Substantia nigra (tissue), 51 donors: ENCODE measurements at places on chromosomes 1 and 21.

DNA sequence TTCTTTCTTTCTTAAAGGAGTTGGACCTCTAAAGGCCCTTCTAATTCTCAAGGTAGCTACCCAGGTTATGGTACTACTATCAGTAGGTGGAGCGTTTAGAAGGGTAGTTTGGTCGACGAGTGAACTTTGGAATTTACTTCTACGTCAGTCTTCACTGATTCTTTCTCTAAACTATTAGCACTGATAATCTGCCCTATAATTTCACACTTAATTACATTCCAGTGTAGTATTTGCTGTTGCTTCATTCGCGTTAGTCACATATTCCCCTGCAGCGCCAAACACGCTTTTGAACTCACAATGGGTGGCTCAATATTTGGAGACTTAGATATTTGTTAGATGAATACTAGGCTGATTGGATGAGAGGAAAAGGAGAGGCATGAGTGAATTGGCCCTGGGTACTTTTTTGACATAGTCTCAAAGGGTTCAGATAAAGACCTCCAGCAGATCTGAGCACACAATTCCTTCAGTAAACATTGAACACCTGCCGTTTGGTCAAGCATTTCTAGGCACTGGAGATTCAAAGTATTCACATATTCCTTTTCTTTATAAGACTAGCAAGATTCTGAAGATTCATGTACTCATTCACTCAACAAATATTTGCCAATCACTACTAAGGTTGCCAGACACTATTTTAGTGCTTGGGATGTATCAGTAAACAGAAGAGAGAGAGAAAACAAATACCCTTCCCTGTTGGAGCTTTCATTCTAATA, 929 bp upstream of the FOXJ3 start:
- no peak for DNase-seq

DNA sequence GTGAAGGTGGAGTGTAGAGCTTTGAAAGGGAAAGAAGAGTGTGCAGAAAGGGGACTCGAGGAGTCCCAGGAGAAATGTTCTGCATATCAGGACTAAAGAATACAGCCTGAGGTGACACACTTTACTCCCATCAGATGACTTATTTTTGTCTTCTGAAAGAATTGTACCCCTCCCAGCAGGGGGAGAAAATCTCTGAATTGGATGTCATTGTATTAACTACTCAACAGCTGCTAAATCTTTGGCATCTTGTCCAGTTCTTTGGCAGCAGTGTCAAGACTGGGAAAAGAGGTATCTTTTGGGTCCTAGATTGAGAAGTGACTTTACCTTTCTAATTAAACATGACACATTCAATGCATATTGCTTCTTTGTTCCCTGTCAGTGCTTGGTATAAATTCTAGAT, 18.9 kb downstream of the UBE4B start:
- DNase-seq: no peak

DNA sequence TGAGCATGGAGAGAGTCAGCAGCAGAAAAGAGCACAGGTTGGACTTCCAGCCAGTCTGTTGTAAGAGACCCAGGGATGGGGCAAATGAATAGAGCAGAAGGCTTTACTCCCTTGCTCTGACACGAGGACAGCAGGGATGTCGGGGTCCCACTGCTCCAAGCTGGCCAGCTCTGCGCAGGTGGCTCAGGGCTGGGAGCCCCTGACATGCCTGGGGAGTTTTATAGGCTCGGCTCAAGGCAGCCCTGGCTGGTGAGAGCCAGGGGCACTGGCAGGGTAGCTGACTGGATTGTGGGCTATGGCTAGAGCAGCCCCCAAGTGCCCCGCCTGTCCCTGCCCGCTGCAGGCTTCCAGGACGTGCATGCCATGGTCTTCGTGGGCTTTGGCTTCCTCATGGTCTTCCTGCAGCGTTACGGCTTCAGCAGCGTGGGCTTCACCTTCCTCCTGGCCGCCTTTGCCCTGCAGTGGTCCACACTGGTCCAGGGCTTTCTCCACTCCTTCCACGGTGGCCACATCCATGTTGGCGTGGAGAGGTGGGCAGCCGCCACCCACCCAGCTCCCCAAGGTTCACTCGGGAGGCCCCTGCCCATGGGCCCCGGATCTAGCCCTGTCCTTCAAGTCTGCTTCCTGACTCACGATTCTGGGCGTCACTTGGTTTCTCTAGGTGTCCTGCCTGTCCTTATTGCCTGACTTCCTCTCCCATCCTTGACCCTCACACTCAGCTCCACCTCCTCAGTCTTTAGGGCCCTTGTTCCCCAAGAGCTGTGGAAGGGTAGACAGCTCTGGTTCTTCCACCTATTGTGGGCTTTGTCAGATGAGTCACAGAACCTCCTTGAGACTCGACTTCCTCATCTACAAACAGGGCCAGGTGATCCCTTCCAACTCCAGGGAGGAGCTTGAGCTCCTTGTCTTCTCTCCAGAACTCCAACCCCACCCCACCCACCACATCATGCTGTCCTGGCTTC, 8.2 kb downstream of the RHBG start:
- no peak for DNase-seq

- DNase-seq: no peak
Measured at GRCh38 chr1:24555591-24556413, at the start of gene NCMAP. Gene NCMAP, plus strand, starts transcription at chr1:24556087. Its CDS starts 39,344 bp downstream, at chr1:24595431.

DNA sequence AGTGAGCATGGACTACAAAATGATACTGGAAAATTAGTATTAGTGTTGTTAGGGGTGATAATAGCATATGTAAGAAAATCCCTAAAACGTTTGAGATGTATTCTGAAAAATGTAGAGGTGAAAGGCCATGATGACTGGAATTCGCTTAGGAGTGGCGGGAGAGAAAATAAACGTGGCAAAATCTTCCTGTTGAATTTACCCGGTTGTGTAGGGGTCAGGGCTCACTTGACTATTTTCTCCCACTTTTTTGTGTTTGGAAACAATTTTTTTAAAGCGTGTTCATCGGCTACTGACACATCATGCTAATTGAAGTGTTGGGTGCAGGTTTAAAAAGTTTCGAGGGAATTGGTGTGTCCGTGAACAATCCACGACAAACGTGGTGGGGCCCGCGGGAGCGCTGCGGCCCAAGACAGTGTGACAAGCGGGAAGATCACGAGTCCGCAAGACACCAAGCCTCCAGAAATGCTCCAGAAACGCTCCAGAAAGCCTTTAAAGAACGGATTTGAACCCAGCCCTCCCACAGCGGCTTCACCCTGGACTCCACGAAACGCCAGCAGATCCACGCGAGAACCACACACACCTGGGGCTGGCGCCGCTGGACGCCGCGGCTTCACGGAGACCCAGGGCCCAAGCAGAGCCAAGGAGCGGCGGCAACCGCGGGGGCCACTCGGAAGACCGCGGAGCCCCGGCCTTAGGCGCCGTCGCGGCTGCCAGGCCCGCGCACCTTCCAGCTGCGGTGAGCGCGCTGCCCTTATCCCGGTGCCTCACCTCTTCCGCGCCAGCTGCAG, 573 bp downstream of the PSMG1 start:
- peak; percentile 26 for DNase-seq

- DNase-seq: no peak
Measured at GRCh38 chr1:241696172-241696814, 44.2 kb downstream of the WDR64 start.

DNA sequence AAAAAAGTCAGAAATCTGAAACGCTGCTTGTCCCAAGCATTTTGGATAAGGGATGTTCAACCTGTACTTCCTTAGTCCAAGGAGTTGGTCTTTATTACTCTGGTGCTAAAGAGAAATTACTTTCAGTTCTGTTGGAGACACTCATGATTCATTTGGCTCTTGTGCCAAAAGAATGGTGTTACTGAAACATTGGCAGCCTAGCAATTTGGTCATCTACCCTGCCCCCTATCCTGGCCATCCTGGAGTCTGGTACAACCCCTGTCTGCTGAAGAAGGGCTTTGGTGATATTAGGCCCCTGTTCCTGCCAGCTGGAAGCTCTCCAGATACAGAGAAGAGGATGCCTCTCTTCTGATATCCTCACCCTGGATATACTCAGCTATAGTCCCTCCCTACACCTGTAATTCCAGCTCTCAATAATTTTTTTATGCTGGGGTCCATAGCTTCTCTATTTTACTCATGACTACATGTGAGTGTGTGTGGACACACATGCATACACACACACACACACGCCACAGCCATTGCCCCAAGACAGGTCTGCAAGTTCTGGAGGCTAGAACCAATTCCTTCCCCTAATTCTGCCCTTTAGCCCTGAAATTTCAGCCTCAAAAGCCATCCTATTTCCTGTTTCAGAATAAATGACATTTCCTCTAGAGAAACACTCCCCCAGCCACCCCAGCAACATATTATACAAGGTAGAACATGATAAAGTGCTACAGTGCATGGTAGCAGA, 40.0 kb downstream of the LHX8 start:
- DNase-seq: no peak

GRCh38 chr21:14486869-14487268, 59.2 kb downstream of the SAMSN1 start:
- DNase-seq: no peak

DNA sequence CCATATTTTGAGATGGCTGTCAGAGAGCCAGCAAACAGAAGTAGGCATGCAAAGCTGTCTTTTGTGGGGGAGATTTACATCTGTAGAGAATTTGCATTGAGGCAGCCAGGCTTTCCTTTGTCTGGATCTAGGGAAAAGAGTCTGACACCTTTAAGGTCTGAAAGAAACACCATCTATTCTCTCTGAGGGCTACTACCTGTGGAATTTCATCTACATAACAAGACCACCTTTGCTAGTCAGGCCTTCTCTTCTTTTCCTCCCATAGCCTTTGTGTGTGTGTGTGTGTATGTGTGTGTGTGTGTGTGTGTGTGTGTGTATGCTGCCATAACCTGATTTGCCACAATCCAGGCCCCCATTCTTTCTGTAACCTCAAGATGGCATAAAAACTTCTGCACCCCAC, 28.4 kb upstream of the DMRTB1 start:
- DNase-seq: no peak

GRCh38 chr1:234495231-234495990, 16.4 kb upstream of the TARBP1 start:
- no peak for DNase-seq

- DNase-seq: no peak
Measured at GRCh38 chr1:27505420-27505680, 15.4 kb upstream of the WASF2 start.

DNA sequence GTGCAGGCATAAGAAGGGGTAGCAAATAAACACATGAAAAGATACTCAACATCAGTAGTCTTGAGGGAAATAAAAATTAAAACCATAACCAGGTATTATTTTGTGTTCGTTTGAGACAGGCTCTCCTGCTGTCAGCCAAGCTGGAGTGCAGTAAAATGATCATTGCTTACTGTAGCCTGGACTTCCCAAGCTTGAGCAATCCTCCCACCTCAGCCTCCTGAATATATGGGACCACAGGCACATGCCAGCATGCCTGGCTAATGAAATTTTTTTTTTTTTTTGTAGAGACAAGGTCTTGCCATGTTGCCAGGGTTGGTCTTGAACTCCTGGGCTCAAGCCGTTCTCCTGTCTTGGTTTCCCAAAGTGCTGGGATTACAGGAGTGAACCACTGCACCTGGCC, 108.0 kb downstream of the DNM3 start:
- no peak for DNase-seq

DNA sequence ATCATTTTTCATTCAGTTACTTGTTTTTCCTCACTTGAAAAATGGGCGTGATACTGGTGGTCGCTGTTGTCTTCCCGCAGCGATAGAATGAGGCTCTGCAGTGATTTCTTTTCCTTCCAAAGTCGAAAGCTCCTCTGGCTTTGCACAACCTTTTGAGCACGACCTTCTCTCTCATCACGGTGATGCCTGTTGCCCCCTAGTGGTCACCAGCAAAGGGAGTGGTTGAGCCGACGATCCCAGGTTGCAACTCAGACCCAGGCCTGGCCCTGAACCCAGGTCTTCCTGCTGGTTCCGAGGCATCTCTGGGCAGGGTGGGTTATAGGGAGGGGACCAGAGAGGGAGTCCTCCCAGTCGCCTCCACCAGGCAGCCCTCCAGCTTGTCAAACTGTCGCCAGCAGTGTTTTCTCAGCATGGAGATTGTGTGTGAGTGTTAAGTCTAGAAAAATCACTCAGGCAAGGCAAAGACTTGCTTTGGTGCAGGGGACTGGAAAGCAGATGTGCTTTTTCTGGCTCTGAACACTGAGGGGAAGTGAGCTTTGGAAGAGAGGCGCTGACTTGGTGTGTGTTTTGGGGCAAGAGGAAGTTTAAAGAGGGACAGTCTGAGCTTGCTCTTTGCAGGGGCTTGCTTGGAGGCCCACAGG, 285.3 kb downstream of the CAMTA1 start:
- no peak for DNase-seq

DNA sequence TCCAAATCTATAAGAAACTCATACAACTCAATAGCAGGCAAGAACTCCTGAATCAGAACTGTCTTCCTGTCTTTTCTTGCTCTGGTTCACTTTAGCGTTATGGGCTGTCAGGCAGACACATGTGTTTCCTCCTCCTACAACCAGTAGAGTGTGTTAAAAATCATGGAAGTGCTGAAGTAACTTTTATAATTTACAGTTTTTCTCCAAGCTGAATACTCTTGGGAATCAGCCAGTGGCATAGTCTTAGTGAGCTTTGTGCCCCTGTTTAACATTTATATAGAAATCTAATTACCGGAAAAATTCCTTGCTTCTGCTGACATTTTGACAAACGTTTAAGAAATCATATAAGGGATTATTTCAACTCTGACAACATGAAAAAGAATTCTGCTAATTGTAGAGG, 113.1 kb upstream of the RGS18 start:
- DNase-seq: no peak

- DNase-seq: no peak
Measured at GRCh38 chr1:228362141-228362883, 44.3 kb downstream of the TRIM11 start.

DNA sequence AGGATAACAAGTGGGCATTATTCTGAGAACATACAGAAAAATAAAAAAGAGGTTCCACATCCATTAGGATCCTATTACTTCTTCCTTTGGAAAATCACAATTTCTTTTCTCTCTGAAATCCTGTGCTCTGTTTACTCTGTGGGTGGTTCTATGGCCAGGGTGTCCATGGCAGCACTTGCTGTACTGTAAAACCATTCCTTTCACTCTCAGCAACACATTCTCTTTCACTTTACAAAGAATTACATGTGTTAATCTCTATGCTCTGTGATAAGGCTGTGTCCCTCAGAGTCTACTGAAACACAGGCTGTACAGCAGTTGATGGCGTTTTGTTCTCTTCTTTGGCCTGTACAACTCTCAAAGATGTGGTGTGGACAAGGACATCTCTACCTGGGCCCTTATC, 524.1 kb downstream of the PTBP2 start:
- no peak for DNase-seq

- no peak for DNase-seq
Measured at GRCh38 chr1:178739285-178740045, 14.4 kb downstream of the RALGPS2 start.

- no peak for DNase-seq
Measured at GRCh38 chr1:26541816-26542711, 12.5 kb downstream of the RPS6KA1 start.
